ENCODE measurements at places on chromosomes 1 and 21.

DNA sequence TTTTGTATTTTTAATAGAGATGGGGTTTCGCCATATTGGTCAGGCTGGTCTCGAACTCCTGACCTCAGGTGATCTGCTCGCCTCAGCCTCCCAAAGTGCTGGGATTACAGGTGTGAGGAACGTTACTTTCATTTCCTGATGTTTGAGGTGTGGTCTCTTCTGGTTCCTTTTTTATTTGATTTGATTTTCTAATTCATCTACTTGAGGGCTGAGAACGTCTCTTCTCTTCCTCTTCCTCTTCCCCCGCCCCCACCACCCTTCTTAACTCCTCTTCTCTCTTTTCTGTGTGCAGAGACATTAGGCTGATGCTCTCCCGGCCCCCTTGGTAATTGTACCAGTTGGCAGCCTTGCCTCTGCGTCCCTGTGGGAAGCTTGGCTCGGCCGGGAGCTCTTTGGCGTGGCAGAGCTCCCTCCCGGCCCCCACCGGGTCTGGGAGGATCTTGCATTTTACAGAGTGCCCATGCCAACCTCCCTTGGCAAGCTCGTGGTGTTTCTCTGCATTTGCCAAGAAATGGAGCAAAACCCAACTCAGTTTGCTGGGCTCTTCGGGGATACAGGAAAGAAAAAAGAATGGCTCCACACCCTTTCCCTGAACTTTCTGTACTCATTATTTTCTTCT, 19.9 kb downstream of the CRYAA start:
- no peak for DNase-seq

- DNase-seq, result no peak
These were observed 18.3 kb upstream of the IL22RA1 start for GRCh38 chr1:24161270-24161669.

GRCh38 chr21:14900611-14901010, 164.2 kb downstream of the NRIP1 start:
- no peak for DNase-seq

GRCh38 chr1:233032916-233033315, 82.5 kb downstream of the NTPCR start:
- DNase-seq, result no peak

DNA sequence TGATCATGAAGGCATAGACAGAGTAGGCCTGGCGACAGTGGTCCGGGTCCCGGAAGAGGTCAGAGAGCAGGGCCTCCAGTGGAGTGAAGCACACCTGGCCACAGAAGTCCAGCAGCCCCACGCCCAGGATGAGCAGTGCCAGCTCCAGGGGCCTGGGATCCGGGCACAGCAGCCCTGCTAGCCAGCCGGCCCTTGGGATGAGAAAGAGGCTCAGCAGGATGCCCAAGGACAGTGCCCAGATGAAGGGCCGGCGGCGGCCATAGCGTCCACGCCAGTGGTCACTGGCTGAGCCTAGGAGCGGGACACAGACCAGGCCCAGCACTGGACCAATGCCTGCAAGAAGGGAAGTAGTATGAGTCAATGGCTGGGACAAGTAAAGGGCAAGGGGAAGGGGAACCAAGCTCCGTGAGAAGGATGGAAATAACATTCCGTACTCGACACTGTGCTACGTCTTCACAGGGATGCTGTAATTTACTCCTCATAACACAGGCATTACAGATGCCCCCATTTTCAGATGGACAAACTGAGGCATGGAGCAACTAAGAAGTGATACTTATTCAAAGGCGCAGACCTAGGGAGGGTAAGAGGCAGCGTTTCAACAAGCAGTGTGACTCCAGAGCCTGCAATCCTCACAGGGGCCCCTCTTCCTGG, 16.9 kb downstream of the SLC45A3 start:
- no peak for DNase-seq

DNA sequence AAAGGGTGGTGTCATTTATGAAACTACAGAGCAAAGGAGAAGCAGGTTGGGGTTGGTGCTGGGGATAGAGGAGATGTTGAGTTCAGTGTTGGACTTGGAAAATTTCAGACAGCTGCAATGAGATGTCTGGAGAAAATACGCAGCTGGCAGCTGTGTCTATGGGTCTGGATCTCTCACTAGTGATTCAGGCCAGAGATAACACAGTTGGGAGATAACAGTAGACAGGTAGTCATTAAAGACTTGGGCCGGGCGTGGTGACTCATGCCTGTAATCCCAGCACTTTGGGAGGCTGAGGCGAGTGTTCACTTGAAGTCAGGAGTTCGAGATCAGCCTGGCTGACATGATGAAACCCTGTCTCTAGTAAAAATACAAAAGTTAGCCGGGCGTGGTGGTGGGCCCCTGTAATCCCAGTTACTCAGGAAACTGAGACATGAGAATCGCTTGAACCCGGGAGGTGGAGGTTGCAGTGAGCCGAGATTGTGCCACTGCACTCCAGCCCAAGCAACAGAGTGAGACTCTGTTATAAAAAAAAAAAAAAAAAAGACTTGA, 2.5 kb upstream of the TFAP2E start:
- DNase-seq, result no peak

- no peak for DNase-seq
These were observed 60.7 kb upstream of the FMN2 start for GRCh38 chr1:240031009-240031408.

GRCh38 chr1:179808503-179808902, 65.4 kb downstream of the FAM163A start:
- DNase-seq, result no peak

DNA sequence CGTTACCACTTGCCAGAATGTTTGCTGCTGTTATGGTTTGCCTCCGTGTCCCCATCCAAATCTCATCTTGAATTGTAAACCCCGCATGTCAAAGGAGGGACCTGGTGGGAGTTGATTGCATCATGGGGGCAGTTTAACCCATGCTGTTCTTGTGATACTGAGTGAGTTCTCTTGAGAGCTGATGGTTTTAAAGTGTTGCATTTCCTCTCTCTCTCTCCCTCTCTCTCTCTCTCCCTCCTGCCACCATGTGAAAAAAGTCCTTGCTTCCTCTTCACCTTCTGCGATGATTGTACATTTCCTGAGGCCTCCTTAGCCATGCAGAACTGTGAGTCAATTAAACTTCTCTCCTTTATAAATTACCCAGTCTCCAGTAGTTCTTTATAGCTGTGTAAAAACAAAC, 44.4 kb downstream of the CFHR5 start:
- DNase-seq, result no peak

- no peak for DNase-seq
These were observed 98.8 kb downstream of the RHOU start for GRCh38 chr1:228833911-228834688.

- DNase-seq, result no peak
These were observed 7.9 kb downstream of the LAD1 start for GRCh38 chr1:201391225-201391624.

All from hematopoietic multipotent progenitor cell treated with erythropoietin and hydrocortisone succinate and interleukin-3 and kit ligand, for 6 days (in vitro differentiated cells).